ENCODE measurements at places on chromosomes 16 and 17.

DNA sequence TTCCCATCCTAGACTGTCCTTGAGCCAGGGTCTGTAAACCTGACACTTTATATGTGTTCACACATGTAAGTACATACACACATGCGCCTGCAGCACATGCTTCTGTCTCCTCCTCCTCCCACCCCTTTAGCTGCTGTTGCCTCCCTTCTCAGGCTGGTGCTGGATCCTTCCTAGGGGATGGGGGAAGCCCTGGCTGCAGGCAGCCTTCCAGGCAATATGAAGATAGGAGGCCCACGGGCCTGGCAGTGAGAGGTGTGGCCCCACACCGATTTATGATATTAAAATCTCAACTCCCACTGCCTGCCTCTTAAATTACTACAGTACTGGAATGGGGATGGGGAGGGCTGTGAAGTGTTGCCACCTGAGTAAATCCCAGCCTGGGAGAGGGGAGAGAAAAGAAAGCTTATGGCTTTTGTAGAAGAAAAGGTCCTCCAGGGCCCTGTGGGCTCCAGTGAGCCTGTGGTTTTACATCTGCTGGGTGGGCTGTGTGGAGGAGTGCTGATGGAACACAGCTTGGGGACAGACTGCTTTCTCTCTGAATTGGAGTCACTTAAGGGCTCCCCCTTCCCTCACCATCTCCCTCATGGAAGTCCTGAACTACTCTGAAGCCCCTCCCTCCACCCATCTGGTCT is 990 bp upstream of the WNK4 start:
- no peak for DNase-seq

DNA sequence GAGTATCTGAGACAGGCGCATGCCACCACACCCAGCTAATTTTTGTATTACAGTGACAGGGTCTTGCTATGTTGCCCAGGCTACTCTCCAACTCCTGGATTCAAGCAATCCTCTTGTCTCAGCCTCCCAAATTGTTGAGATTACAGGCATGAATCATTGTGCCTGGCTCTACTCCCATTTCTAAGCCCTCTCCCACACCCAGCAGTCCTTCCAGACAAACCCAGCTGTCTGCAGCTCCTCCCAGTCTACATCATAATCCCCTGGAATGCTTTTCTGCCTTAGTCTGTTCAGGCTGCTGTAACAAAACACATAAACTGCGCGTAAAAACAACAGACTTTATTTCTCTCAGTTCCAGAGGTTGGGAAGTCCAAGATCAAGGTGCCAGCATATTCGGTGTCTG is 144.5 kb downstream of the GRIN2A start:
- DNase-seq: no peak

GRCh38 chr16:75218256-75219076 is at the start of gene CTRB1:
Gene CTRB1, plus strand, starts transcription at chr16:75218988. Its CDS starts 20 bp downstream, at chr16:75219008.
- DNase-seq: no peak

DNA sequence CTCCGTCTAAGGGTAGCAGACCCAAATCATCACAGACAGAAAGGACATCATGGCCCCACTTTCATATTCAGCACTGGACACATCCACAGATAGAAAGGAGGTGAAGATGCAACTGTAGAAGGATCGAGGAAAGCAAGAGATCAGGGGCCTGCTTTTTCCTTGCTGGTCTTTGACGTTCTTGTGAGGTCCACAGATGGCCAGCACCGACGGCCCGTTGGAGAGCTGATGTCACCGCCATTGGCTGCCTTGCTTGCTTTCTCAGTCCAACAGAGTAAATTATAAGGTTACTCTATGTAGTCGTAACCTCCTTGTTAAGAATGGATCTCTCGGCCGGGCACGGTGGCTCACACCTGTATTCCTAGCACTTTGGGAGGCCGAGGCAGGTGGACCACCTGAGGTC is 5.1 kb upstream of the RBFOX3 start:
- DNase-seq: peak; percentile 5

- DNase-seq: peak; percentile 53
Observed at GRCh38 chr17:50148226-50149090, 2.0 kb downstream of the PPP1R9B start.

Measured in left ventricle myocardium inferior (tissue), 1 donor.